ENCODE measurements at places on chromosomes 11 and 22.

DNA sequence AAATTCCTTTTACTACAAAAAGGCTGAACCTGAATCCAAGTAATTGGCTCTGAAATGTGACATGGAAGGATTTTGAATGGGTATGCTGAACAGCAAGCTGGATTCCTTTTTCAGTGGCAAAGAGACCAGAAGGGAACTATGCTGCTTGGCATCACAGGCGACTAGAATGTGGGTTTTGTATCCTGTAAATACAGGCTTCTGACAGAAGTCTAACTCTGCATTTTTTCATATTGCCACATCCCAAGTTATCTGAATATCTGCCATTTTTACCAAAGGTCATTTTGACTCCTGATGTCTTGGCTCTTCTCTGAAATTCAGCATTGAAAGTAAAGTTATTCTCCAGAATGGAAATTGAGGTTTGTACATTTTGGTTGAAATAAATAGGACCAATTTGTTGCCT, 145.7 kb downstream of the ARHGAP42 start:
- DNase-seq: no peak

DNA sequence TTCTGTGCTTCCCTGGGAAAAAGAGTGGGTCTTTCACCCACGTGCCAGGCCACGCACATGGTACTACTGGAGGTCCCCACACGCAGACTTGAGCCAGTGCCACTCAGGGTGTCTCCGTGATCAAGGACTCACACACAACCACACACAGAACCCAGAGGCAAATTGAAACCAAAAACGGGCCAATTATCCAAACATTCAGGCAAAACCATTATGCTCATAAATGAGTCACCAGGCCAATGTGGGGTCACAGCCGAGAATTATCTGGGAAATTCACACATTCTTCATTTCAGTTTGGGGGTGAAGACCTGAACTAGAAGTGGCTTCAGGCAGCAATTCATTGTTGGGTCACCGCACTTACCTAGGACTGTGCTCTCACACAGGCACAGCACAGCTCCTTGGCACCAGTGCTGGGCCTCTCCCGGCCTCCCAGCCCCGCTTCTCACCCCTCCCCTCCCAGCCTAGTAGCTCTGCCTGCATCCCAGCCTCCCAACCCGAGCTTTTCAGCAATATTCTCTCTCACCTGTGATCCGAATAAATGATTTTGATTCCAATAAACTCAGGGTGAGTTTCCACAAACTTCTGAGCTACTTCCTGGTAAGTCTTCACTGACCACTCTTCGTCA, 28.0 kb downstream of the ADA2 start:
- DNase-seq: no peak

GRCh38 chr22:25878933-25879332, 136.9 kb downstream of the MYO18B start:
- DNase-seq: no peak

DNA sequence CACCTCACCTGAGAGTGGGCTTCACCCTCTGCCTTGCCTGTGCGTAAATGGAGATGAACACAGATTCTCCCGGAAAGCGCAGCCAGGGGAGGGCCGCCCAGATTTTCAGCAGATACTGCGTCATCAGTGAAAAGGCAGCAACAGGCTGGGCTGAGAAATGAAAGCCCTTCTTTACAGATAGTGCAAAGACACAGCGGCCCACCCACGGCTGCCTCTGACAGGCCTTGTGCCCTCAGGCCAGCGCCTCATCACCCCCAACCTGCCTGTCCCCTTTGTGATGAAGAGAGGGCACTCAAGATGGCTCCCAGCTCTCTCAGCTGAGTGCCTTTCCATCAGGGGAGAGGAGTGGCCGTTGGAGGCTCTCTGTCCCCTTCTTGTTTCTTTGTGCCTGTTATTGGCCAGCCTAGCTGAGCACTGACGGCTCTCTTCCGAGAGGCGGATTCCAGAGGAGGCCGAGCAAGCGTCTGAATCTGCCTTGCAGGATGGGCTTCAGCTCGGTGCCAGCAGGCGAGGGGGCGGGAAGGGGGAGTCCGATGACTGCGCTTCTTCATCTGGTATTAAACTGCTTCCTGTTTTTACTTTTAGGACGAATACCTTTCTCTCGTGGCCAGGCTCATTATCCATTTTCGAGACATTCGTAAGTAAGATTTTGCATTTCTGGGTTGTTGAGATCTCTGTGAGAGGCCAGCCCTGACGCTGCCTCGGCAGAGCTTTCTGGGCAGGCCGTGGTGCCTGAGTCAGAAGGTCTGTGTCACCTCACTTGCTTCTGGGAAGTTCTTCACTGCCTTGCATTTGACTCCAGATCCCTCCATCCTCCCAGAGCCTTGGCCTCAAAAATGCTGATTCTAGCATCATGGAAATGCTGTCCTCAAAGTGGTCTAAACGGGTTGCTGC, 43.7 kb downstream of the MED15 start:
- peak; percentile 62 for DNase-seq

DNA sequence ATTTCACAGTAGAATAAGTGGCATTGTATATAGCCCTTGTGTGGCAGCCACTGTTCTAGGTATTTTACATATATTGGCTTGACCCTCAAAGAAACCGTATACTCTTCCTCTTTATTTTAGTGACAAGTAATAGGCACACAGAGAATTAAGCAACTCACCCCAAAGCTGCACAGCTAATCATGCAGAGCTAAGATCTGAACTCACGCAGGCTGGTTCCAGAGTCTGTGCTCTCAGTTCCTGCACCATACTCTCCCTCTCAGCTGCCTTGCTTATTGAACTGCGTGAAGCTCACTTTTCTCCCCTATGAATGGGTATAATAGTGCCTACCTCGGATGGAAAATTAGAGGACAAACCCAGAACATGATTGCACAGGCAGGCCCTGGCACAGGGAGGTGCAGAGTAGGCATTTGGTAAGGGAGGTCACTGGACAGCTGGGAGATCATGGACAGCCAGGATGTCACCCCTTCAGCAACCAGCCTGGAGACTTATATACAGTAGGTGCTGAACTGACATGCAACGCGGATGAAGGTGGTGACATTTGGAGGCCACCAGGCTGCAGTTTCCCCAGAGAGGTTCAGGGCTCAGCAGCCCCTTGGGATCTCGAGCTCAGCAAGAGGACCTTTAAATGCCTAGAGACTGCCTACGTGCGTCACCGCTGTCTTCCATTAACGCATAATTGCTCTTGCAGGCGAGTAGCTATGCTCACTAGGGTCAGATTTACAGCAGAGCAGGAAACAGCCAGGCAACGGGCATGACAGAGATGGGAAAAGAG, 78.4 kb upstream of the TP53I11 start:
- peak; percentile 17 for DNase-seq

DNA sequence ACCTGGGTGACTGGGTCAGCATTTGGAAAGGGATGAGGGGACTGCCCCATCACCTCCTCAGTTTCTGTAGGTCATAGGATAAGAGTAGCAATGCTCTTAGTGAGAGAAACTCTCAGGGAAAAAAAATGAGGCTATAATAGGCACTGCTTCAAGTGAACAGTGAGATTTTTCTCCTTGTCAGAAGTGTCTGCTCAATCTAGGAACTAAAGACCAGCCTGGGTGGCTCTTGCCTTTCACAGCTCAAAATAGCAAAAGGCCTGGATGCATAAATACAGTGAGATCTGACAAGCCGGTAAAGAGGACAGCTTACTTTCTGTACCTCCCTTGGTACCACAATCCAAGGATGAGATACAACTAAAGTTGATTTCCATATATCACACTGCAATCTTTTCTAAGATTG, 205.6 kb upstream of the ANO5 start:
- no peak for DNase-seq

DNA sequence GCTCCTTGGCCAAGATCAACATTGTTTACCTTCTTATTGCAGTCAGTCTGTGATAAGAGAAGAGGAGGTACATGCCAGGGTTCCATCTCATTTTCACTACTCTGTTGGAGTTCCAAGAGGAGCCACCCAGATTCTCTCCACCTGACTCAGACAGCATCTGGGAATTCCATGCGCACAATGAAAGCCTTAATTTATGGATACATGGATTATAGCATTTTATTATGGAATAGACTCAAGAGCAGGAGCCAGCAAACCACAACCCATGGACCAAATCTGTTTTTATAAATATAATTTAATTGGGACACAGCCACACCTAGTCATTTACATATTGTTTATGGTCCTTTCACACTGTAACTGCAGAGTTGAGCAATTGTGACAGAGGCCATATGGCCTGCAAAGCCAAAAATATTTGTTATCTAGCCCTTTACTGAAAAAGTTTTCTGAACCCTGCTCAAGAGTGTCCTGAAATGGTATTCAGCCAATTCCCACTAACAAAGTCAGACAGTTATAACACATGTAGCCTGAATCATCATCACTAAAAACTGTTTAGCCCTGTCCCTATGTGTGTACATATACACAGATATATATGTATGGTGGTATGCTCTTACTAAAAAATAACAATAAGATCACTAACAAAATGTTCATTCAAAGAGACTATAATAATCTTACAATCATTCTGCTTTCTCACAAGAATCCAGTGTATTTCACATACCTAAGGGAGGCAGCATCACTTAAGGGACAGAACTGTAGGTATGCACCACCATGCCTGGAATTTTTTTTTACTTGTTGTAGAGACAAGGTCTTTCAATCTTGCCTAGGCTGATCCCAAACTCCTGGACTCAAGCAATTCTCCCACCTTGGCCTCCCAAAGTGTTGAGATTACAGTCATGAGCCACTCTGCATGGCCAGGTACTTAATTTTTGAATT, 104.5 kb upstream of the TEAD1 start:
- DNase-seq: no peak

DNA sequence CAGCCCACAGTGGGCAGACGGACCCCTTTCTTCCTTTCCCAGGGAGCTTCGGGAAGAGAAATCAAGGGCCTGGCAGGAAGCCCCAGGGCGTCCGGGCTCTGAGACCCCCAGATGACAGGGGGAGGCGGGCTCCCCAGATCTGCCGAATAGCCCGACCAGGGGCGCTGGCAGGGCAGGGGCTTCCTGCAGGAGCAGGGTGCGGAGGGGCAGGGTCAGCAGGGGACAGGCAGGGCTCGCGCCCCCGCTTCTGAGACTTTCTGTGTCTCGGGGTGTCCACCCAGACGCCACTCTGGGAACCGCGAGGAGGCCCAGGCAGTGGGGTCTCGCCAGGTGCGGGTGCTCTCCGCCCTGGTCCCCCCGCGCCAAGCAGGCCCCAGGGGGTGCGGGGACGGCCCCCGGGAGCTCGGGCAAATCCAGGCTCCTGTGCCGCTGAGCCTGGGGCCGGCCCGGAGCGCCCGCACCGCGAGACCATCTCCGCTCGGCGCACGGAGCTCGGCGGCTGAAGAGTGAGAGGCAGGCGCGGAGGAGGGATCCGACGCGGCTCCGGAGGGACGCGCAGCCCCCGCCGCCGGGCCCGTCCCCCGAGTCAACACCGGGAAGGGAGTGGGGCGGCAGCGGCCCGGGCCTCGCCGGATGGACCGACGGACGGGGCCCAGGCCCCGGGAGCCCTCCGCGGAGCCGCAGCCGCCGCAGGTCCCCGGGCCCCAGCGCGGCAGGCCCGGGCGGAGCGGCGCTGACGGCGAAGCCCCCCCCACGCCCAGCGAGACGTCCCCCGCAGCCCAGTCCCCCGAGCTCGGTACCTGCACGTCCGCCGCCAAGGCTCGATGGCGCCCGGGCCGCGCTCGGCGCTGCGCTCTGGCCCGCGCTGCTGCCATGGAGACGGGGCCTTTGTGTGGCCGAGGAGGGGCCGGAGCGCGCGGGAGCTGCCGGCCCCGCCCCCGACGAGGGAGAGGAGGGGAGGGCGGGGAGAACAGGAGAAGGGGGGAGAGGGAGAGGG, at the start of gene PLXNB2:
TSS of gene PLXNB2 (minus strand) at position 894 of the 997 bp plus-strand sequence. CDS start 17,062 bp downstream, outside the sequence.
- DNase-seq: peak; percentile 71

DNA sequence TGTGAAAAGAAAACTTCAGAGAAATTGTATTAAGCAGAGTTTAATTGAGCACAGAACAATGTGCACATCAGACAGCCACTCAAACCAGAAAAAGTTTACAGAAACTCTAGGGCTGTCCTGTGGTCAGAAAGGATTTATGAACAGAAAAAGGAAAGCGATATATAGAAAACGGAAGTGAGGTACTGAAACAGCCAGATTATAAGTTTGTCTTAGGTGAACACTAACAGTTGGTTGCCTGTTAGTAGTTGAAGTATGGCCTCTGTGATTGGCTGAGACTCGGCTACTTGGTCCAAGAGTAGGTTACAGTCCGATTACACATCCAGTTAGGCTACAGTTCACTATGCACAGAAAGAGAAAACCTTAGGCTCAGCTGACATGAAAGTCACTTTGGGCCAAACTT, 1232.5 kb upstream of the RAG2 start:
- DNase-seq: no peak

DNA sequence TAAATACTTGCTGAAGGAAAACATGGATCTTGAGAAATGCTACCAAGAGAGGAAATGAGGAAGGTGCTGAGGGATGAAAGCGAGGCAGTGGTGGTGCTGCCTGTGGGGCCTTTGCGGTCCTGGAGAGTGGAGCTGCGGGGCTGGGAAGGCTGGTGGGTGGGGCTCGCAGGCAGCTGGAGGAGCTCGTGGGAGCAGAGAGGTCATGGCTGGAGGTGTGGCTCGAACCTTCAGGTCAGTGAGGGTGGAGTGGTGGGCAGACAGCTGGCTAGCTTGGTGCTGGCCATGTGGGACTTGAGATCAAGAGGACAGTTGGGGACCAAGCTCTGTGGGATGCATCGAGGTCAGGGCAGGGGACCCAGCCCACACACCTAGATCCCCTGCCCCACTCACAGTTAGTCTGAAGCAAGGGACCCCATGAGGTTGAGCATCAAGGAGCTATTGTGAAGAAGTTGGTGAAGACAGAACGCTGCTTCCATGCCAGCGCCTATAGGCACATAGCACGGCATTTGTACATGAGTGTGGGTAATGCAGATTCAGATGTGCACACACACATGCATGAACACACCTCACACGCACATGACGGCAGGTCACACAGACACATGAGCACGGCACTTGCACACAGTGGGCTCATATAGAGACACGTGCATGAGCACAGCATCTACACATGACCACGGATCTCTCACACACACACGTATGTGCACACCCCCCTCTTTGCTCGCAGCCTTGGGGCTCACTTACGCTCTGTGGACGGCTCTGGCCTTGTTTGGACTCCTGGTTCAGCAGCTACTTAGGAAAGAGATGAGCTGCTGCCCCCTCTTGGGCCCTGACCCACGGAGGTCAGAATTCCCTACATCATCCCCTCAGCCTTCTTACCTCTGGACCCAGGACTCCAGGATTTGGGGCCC, 30.4 kb downstream of the SHANK3 start:
- no peak for DNase-seq

GRCh38 chr11:14774721-14775120, 117.3 kb downstream of the CYP2R1 start:
- no peak for DNase-seq

- peak; percentile 66 for DNase-seq
Measured at GRCh38 chr11:83063073-83063754, 8.5 kb downstream of the RAB30 start.

GRCh38 chr11:103601225-103601846, 435.1 kb upstream of the DDI1 start:
- peak; percentile 51 for DNase-seq
